Activated CD4-positive, alpha-beta T cell treated with anti-CD3 and anti-CD28 coated beads, Interleukin-2, amount 10 ng/mL, durations not matched to agents 7 days and 5 days (primary cell): ENCODE measurements at places on chromosomes 12 and 14. TPM values are rescaled to one million over a fixed set of nuclear protein-coding genes. Genes with fewer than 3 reads are reported as not detected.

Gene THAP2
- total RNA-seq: 7.1 TPM

DNA sequence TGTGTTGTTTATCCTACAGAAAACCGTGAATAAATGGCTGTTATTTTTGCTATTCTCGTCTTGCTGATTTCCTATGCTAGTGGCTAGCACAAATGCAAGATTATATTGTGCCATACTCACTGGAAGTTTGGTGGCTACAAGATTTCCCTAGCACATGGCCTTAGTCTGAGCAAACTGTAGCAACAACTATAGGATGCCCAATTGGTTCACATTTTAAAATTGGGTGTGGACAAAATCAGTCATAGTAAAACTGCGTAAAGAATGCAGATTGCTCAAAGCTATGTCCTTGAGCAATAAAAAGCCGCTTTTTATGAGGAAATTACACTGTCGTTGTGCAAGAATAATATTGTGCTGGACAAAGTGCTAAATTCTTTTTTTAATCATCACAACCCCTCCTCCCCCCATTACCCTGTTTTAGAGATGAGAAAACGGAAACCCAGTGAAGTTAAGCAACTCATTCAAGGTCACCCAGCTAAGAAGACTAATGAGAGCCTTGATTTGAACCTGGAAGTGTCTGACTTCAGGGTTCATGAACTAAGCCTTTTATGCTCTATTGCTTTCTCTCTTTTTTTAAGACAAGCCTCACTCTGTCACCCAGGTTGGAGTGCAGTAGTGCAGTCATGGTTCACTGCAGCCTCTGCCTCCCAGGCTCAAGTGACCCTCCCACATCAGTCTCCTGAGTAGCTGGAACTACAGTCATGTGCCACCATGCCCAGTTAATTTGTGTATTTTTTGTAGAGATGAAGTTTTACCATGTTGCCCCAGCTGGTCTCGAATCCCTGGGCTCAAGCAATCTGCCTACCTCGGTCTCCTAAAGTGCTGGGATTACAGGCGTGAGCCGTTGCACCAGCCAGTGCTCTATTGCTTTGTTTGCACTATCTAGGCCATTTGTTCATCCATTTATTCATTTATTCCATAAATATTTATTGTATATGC lies 73.6 kb downstream of the SRGAP1 start:
- no peak for DNase-seq

- no peak for DNase-seq
Observed at GRCh38 chr14:35155962-35156361, 33.6 kb downstream of the PRORP start.

Gene OR6S1
- not detected for total RNA-seq

DNA sequence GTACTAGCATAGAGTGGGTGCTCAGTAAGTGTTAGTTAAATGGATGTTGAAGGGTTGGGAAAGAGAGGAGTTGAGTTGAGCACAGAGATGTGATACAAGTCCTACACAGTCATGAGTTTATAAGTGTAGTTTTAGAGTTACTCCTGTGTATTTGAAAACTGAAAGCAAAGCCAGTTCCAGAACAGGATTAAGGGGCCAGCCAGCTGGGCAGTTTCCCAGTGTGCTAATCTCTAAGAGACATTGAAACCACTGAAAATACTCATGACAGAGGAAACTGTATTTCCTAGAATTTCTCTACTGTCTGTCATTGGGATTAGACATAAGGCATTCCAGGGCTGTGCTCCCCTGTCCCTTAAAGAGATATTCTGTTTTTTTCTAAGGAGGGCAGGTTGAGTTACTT lies 101.0 kb downstream of the DERA start:
- DNase-seq: no peak

- no peak for DNase-seq
Observed at GRCh38 chr14:48435221-48435620, 759.8 kb upstream of the MDGA2 start.

- DNase-seq: no peak
Observed at GRCh38 chr14:36773136-36773540, 111.5 kb downstream of the PAX9 start.

GRCh38 chr12:123972457-123973401 lies at the start of the genes CCDC92 and ZNF664:
Gene CCDC92 (minus strand): TSS chr12:123972831. CDS start chr12:123944305, 28,526 bp downstream.
Gene ZNF664 (plus strand): TSS chr12:123973215. CDS start chr12:124012145, 38,930 bp downstream.
- peak; percentile 93 for DNase-seq

DNA sequence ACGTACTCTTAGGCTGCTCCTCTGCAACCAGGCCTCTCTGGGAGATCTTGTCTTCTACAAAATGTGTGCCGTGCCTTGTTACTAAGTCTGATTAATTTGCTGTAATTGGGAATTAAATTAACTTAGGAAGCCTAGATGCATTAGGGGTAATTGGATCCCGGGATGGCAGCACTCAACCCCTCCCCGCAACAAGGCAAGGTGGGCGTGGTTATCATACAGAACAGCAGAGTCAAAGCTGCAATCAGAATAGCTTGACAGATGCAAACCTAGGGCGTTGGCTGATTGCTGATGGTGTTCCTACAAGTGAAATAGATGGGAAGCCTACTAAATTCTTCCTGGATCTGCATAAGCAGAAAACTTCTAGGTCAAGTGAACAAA lies 34.5 kb upstream of the NFYB start:
- DNase-seq: no peak
